Effector memory CD8-positive, alpha-beta T cell (primary cell): ENCODE measurements at places on chromosomes 11 and 22.

DNA sequence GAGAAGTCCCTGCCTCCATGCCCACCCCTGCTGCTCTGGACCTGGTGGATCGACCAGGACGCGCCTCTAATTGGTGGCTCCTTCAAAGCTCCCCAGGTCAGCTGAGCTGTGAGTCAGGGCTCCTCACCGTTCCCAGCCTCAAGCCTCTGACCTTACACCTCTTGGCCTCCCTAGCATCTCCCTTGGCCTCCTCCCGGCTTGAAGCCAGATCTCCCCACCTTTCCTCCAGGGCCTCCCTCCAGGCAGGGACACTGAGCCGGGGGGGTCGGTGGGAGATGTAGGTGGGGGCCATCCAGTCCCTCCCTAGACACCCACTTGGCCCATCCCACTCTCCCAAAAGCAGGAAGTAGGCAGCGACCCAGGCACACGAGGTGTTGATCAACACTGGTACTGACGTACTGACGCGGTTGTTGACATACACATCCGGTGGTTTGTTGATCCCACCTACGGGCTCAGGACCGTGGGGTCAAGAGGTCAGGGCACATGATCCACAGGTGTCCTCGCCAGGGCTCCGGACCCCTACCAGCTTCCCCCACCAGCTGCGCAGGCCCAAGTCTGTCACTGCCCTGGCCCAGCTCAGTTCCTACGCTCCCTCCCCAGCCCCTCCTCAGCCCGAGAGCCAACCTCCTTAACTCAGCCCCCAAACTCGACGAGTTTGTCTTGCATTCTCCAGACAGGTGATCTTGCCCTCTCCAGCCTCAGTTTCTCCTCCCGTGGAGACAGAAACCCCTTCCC lies 802 bp downstream of the ATG2A start:
- DNase-seq = peak; percentile 54

DNA sequence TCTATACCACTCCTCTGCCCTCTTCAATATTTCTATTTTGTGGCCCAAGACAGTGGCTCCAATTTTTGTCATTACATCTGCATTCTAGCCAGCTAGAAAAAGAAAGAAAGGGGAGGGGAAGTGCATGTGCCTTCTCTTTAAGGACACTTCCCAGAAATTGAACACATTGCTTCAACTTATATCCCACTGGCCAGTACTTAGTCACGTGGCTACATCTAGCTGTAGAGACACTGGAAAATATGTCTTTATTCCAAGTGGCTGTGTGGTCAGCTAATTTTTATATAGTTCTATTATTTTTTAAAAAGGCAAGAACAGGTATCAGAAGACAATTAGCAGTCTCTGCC lies 200.4 kb downstream of the SNX19 start:
- DNase-seq = no peak

GRCh38 chr11:123645286-123645975 lies 9.0 kb downstream of the SCN3B start:
- no peak for DNase-seq

DNA sequence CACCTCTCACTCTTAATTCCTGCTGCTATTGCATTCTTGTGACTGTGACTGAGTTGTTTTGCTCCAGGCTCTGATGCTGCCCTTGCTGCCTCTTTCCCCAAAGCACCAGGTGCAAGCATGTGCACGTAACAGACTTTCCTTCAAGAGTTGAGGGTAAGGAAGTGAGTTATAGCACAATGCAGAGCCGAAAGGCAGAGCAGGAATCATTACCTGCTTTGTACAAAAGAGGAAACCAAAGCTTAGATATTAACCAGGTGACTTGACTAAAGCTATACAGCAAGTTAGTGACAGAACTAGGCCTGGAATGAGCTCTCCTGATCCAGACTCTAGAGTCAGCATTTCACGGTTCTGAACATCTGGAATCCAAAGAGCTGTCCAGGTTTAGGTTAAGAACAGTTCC lies 33.6 kb downstream of the NEU3 start:
- no peak for DNase-seq

- no peak for DNase-seq
These were observed 2.1 kb upstream of the DLAT start for GRCh38 chr11:112023104-112023503.

GRCh38 chr11:45647786-45648185 lies 17.6 kb downstream of the CHST1 start:
- no peak for DNase-seq

DNA sequence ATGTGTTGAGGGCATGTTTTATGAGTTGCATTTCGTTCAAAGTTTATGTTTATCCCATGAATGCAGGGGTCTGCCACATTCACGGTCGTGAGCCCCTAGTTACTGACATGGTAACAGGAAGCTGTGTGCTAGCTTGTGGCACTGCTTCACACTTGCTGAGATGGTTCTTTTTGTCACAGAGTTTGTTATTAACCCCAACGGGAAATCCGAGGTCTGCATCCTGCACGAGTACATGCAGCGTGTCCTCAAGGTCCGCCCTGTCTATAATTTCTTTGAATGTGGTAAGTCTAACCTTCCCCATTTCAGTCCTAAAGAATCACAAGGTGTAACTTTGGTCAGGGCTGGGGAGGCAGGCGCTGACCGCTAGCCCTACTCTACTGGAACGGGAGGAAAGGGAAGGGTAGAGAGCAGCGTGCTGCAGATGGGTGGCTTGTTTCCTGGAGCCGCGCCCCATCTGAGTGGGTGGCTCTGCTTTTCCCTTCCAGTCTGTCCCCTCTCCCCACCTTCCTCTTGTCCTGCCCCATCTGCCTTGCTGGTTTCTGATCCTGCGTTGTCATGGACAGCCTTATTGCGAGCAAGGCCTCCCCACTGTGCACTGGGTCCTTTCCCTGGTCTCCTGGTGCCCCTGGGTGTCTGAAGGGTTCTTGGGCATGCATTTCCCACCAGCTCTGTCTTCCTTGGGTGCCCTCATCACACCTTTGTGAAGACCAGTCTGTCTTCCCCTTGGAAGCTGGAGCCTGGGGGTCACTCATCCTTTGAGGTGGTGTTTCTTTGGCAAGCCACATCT lies 11.8 kb downstream of the DGCR8 start:
- DNase-seq = peak; percentile 33
